ENCODE measurements at places on chromosomes 4 and X. TPM values are rescaled to one million over a fixed set of nuclear protein-coding genes. Genes with fewer than 3 reads are reported as not detected.

Gene NALF2
- 3.4 TPM for total RNA-seq

Gene XIAP
- 35.3 TPM for total RNA-seq

Gene ART3
- 5.0 TPM for total RNA-seq

Gene CT45A2
- total RNA-seq, result not detected

Gene NOCT
- 32.2 TPM for total RNA-seq

DNA sequence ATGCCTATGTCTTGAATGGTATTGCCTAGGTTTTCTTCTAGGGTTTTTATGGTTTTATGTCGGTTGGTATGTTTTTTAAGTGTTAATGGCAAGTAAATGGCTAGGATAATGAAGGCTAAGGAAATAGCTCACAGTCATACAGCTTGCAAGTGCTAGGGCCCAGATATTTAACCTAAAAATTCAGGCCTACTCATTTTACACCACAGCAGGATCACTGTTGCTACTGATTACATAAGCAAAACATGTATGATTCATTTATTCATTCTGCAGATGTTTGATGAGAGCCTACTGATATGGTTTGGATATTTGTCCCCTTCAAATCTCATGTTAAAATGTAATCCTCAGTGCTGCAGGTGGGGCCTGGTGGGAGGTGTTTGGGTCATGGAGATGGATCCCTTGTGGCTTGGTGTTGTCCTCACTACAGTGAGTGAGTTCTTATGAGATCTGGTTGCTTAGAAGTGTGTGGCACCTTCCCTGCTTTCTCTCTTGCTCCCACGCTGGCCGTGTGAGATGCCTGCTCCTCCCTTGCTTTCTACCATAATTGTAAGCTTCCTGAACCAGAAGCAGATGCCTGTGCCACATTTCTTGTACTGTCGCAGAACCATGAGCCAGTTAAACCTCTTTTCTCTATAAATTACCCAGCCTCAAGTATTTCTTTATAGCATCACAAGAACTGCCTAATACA lies 175.5 kb downstream of the MAPK10 start:
- H3K27ac ChIP-seq, result no peak overlapping the region
- no peak overlapping the region for H3K4me3 ChIP-seq
- no peak for DNase-seq
- peaks cover 14% of the 10 kb centered on the region for H3K36me3 ChIP-seq
- peaks cover 5% of the 10 kb centered on the region for H3K4me1 ChIP-seq

GRCh38 chr4:126136922-126137781 lies 822.4 kb downstream of the FAT4 start:
- no peaks in the 10 kb centered on the region for H3K36me3 ChIP-seq
- H3K27ac ChIP-seq, result no peak overlapping the region
- H3K27me3 ChIP-seq, result no peaks in the 10 kb centered on the region
- H3K4me3 ChIP-seq, result no peak overlapping the region

GRCh38 chr4:166252487-166253402 lies 379.7 kb downstream of the TLL1 start:
- H3K36me3 ChIP-seq, result no peaks in the 10 kb centered on the region
- no peaks in the 10 kb centered on the region for H3K27me3 ChIP-seq
- no peak for DNase-seq
- H3K27ac ChIP-seq, result no peak overlapping the region
- no peak overlapping the region for H3K4me3 ChIP-seq

GRCh38 chrX:154775419-154776349 lies 13.0 kb downstream of the DKC1 start:
- H3K4me3 ChIP-seq, result no peak overlapping the region
- peaks cover 36% of the 10 kb centered on the region for H3K36me3 ChIP-seq
- H3K4me1 ChIP-seq, result no peaks in the 10 kb centered on the region
- DNase-seq, result no peak
- H3K27me3 ChIP-seq, result no peaks in the 10 kb centered on the region

- no peaks in the 10 kb centered on the region for H3K4me1 ChIP-seq
- no peak overlapping the region for H3K27ac ChIP-seq
- no peaks in the 10 kb centered on the region for H3K36me3 ChIP-seq
- no peaks in the 10 kb centered on the region for H3K27me3 ChIP-seq
- no peak overlapping the region for H3K4me3 ChIP-seq
These were observed 51.8 kb downstream of the TASL start for GRCh38 chrX:30525732-30526131.

DNA sequence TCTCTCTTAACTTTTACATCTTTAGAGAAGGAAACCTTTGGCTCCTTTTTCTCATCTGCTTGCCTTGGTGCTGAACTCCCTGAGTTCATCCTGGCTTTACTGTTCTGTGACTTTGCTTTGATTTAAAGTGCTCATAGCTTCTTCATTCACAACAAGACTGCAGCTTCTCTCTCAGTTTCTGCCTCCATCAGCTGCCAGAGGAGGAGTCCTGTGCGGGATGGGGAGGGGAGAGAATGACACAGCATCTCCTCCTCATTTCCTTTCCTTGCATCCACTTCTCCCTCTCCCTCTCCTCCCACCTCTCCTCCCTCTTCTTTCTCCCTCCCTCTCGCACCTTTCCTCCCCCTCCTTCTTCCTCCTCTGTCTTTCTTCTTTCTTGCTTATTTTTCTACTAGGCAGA lies 42.0 kb downstream of the CBLL2 start:
- DNase-seq, result no peak
- no peak overlapping the region for H3K4me3 ChIP-seq
- no peaks in the 10 kb centered on the region for H3K36me3 ChIP-seq
- H3K27me3 ChIP-seq, result no peaks in the 10 kb centered on the region
- H3K4me1 ChIP-seq, result no peaks in the 10 kb centered on the region
